ENCODE measurements at places on chromosomes 5 and 9. TPM values are rescaled to one million over a fixed set of nuclear protein-coding genes. Genes with fewer than 3 reads are reported as not detected.

GRCh38 chr9:127873223-127873691 is 4.2 kb downstream of the AK1 start:
- peaks cover 11% of the 10 kb centered on the region for H3K27me3 ChIP-seq
- peaks cover 4% of the 10 kb centered on the region for H3K4me1 ChIP-seq
- H3K4me3 ChIP-seq: no peak overlapping the region
- peaks cover 4% of the 10 kb centered on the region for H3K36me3 ChIP-seq

GRCh38 chr5:103031607-103032006 is 88.3 kb downstream of the GIN1 start:
- no peak overlapping the region for H3K4me3 ChIP-seq
- H3K27ac ChIP-seq: no peak overlapping the region
- no peaks in the 10 kb centered on the region for H3K36me3 ChIP-seq
- no peak for DNase-seq

DNA sequence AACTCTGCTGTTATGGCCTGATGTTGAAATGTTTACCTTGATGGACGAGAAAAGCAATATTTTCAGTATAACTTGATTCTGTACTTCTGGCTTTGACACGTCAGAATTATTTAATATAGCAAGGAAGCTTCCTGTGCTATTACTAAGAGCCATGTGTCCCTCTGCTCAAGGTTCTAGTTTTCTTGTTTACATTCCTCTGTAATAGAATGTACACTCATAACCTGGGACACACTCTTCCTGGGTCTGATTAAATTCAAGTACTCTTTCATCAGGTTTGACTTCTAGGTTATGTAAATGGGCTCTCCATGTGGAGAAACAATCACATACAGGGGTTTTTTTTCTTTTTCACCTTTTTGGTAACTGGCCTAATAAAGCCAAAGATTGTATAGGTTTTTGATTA is 33.1 kb downstream of the GTF3C4 start:
- H3K4me1 ChIP-seq: no peaks in the 10 kb centered on the region
- peaks cover 8% of the 10 kb centered on the region for H3K36me3 ChIP-seq
- H3K27me3 ChIP-seq: peaks cover 2% of the 10 kb centered on the region
- no peak overlapping the region for H3K27ac ChIP-seq
- DNase-seq: no peak

DNA sequence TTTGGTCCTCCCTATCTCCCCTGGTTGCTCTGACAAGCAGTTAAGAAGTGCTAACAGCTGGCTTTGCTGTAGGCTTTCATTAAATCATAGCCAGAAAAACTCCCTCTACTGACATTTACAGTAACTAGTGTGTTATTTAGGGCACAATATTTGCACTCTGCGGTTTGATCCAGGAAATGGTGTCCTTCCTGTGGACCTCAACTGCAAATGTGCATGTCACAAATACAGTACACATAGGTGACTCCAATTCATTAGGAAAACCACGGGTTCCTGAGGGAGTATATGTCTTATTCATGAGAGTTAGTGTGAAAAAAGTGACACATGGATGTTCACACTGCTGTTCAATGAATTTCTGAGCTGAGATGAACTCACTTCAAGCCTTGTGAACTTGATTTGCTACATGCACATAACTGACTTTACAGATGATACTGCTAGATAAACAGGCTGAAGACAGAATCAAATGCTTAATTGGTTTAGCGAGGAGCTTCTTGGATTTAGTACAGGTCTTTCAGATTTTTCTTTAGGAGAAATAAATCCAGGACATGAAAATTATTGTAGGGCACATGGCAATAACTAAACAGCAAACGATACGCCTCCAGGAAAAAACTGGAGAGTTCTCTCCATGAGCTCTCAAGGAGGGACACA is 281.5 kb downstream of the EFNA5 start:
- no peak overlapping the region for H3K4me3 ChIP-seq
- peaks cover 4% of the 10 kb centered on the region for H3K27me3 ChIP-seq
- H3K36me3 ChIP-seq: peaks cover 4% of the 10 kb centered on the region

SAPCD2 gene
- 13.5 TPM for total RNA-seq
